ENCODE measurements at places on chromosomes 16 and 17. TPM values are rescaled to one million over a fixed set of nuclear protein-coding genes. Genes with fewer than 3 reads are reported as not detected.

- DNase-seq, result no peak
Observed at GRCh38 chr16:21279501-21279900, 1.4 kb upstream of the CRYM start.

DNA sequence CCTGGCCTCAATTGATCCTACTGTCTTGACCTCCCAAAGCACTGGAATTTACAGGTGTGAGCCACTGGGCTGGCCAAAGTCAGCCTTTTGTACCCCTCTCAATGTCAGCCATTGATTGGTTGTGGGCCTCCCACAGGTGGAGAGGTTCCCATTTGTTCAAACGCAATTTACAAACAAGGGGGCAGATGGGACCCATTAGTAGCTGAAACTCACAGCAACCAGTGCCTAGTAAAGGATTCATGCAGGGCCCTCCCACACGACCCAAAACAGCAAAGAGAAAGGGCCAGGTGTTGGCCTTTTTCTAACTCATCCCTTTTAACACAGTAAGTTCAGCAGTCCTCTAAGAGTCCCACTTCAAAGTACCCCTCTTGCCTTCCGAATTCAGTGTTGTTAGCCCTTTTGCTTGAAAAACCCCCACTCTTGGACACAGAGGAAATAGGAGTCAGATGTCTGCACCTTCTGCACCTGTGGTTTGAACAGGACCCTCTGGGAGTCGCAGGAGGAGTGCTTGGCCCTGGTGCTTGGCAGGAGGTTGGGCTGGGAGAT lies 89.2 kb downstream of the PITPNC1 start:
- DNase-seq, result no peak

DNA sequence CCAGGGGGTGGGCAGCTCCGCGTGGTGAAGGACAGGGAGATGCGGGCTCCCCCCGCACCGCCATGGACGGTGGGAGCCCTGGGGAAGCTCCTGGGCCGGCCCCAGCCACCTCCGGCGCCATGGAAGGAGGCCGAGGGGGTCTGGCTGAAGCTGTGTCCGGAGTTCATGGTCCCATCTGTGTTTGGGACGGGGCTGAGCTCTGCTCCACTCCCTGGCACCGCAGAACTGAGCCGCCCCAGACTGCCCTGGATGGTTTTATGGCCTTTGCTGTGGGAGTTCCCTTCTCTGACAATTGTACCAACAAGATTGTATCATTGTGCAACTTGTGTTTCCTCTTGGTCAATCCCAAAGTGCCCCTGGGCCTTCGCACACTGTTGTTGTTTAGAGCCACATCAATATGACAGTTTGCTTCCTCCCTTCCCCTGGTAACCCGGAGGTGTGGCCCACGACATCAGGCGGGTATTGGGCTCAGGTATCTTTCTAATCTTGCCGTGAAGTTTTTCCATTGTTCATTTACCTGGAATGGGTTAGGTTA lies 942 bp downstream of the KRT23 start:
- no peak for DNase-seq

DNA sequence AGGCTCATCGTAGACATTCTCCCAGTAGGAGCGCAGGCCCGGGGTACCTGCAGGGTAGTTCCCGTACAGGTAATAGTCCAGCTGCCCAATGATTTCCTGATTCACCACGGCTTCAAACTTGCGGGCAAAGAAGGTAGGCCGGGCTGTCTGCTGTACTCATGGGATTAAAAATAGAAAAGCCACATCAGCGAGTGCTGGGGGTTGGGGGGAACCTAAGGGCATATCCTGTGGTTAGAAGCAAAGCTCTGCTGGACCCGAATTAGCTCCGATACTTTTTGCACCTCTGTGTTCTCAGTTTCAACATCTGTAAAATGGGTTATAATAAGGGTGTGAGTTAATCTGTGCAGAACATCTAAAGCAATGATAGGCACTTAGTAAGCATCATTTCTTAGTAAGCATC lies 336.2 kb downstream of the XYLT1 start:
- DNase-seq, result no peak

DNA sequence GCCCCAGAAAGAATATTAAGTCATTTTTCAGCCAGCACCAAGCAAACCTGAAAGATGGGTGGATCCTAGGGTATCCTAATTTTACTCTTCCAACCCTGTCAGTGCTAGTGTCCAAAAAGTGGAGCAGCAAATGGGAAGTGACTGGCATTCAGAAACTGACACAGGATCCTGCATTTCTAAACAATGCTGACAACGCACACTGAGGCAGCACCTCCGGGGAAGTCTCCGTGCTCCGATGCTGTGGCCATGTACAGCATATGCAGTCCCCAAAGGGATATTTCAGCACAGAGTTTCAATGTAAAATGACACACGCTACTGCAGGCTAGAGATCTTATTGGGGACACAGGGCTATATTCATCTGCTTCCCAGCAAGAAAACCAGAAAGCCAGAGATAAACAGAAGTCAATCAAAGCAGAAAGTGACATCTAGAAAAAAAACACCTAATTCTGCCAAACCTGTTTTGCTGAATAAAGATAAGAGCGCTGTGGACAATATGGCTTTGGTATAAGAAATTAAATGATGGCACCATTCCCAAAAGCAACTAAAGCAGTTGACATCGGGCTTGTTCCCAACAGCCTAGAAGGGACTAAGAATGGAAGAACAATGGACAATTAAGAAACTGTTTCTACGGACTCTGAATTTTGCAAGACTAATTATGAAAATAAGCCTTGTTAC lies 17.3 kb downstream of the XYLT1 start:
- no peak for DNase-seq

DNA sequence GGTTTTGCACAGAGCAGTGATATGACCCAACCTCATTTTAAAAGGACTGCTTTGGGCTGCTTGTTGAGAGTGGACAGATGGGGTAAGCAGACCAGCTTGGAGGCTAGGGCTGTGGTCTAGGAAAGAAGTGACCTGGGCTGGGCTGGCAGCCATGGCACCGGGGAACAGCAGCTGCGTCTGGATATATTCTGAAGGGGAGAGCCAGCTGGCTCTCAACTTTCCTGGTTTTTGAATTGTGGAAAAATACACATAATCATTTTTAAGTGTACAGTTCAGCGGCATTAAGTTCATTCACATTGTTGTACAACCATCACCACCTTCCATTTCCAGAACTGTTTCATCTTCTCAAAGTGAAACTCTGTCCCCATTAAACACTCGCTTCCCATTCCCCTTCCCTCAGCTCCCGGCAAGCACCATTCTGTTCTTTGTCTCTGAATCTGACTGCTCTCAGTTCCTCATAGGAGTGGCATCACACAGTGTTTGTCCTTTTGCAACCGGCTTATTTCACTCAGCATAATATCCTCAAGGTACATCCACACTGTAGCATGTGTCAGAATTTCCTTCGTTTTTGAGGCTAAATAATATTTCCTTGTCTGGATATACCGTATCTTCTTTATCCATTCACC lies 113.2 kb downstream of the SPECC1 start:
- no peak for DNase-seq

DNA sequence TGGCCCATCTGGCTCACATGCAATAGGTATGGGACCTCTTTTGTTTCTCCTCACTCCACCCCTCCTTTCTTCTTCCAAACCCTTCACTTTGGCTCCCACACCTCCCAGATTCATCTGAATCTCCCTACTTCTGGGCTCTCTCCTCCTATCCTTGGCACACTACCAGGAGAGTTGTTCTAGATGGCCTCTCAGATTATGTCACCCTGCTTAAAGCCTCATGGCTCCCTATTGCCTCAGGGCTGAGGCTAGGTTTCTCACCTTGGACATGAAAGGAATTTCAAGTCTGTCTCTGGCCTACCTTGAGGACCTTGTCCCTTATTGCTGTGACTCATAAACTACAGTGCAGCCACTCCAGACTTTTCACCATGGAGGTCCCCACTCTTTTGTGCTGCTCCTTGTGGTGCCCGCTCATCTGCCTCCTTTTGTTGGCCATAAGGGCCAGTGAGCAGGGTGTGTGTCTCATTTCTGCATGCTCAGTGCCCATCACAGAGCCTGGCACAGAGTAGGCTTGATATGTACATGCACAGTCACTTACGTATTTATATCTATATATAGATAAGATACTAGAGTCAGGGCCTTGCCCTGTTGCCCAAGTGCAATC lies 1.0 kb upstream of the MFAP4 start:
- DNase-seq, result no peak

GRCh38 chr17:74527756-74528155 lies 3.5 kb downstream of the CD300LB start:
- no peak for DNase-seq

DNA sequence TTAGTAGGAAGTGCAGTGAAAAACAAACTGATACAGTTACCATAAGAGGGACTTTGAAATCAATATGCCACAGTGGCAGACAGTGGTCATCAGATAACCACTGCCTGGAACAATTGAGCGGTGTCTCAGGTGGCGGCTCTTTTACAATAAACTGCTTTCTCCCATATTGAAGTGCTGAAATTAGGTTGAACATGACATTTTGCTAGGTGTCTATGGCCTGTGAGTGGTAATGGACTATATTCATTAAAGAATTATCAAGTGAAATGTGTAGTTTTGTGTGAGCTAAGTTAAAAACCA lies 214.7 kb downstream of the RPTOR start:
- DNase-seq, result no peak

DNA sequence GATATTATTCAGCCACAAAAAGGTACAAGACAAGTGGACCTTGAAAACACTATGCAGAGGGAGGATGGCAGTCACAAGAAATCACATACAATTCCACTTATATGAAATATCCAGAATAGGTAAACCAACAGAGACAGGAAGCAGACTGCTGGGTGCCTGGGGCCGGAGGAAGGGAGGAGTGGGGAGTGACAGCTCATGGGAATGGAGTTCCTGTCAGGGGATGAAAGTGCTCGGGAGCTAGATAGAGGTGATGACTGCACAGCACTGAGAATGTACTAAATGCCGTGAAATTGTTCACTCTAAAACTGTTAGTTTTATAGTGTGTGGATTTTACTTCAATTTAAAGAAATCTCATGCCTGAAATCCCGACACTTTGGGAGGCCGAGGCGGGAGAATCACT lies 74.2 kb upstream of the MED9 start:
- DNase-seq, result no peak

GRCh38 chr17:29131814-29132682 lies 48.1 kb downstream of the MYO18A start:
- no peak for DNase-seq

DNA sequence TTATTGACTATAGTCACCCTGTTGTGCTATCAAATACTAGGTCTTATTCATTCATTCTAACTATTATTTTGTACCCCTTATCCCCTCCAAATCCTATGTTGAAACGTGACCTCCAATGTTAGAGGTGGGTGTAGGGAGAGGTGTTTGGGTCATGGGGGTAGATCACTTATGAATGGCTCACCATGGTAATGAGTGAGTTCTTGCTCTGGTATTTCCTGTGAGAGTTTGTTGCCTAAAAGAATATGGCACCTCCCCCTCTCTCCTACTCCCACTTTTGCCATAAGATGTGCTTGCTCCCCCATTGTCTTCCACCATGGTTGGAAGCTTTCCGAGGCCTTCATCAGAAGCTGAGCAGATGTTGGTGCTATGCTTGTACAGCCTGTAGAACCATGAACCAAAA lies 59.3 kb upstream of the BRD7 start:
- DNase-seq, result no peak

- no peak for DNase-seq
Observed at GRCh38 chr17:45869676-45870341, 24.5 kb upstream of the MAPT start.

DNA sequence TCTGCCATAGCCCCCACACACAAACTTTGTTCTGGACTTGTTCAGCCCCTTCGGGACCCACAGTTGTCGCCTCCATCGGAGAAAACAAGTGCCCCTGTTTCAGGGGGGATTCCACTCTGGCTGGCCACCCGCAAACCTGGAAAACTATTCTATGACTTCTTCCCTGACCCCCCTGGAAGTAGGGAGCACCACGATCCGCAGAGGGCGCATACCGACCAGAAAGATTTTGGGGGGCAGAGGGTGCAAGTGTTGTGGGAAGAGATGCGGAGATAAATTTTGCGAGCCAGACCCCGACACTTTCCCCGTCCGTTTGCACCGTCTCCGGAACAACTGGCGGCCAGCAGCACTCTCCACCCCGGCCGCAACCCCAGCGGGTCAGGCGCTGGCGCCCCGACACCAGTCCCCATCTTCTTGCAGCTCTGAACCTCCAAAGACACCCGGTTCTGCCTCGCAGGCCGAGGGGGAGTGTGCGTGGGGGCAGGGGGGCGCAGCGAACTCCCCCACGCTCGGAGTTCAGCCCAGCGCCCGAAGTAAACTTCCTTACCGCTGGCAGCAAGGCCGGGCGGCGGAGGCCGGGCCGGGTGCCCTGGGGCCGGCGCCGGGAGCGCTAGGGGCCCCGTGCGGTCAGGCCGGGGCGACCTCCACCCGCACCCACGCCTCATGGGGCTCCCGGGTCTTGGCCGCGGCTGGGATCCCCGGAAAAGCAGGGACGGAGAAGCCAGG lies 744 bp downstream of the SALL1 start:
- no peak for DNase-seq

- no peak for DNase-seq
Observed at GRCh38 chr17:5210614-5211252, 19.1 kb upstream of the ZNF594 start.

DNA sequence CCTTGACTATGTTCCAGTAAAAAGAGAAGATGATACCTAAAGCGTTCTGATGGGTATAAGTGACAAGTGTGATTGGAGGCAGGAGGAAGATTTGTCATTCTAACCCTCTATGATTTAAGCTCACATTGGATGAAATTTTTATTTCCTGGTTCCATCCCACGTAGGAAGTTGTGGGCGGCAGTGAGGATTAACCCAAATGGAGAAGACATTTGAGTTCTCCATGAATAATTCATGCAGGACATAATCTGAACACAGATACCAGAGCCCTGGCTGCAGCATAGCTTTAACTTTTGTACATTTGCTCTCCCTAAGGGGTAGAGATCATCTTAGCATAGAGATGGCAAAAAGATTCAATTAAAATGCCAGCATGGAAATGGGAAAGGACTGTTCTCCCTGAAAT lies 146.3 kb downstream of the SLC39A11 start:
- no peak for DNase-seq

The ADAM11 gene
- polyA plus RNA-seq, result 0.22 TPM

The MYH2 gene
- polyA plus RNA-seq, result 0.02 TPM

The CCL4 gene
- polyA plus RNA-seq, result 8.3 TPM

The CCL13 gene
- 3.7 TPM for polyA plus RNA-seq

The KRT12 gene
- not detected for polyA plus RNA-seq

The ZNF174 gene
- 3.1 TPM for polyA plus RNA-seq

The CRYBA1 gene
- polyA plus RNA-seq, result not detected

The PPY gene
- polyA plus RNA-seq, result not detected

Data from lung (tissue), 17 donors.